CD4-positive, alpha-beta T cell (primary cell): ENCODE measurements at places on chromosomes 5 and 9.

- DNase-seq: no peak
Measured at GRCh38 chr9:122236681-122237080, 7.9 kb upstream of the LHX6 start.

GRCh38 chr5:142650060-142650459 lies 35.8 kb downstream of the FGF1 start:
- DNase-seq: no peak

DNA sequence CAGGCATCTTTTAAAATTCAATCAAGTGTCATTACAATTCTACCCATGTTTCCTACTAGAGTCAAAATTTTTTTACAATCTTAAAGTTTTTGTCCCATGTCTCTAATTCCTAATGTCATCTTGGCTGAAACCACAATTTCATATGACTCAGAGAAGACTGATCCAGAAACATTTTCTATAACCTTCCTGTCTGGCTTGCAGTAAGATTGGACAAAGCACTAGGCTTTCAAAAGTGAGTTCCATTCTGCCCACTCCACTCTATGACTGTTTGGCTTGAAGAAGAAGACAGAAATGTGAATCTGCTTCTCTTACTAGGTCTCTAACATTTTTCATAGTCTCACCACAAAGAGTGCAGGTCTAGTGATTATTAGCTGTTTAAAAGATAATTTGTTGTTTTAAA lies 88.8 kb downstream of the NR3C1 start:
- no peak for DNase-seq

DNA sequence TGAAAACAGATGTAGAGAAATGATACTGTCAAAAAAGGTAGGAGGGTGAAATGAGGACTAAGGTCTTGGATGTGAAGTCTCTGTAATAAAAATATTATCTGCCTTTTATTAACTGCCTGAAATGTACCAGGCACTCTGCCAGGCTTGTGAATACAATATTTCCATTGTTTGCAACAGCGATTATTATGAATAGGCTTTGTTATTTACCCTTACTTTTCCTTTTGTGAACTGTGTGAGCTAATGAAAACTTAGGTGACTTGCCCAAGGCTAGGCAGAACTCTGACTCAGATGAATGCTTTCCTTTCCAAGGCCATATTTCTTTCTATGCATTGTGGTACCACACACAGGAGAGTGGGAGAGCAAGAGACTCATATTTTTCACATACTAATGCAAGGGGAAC lies 204.1 kb downstream of the CDH12 start:
- DNase-seq: no peak

- DNase-seq: no peak
Measured at GRCh38 chr5:117559005-117559844, 984.6 kb upstream of the SEMA6A start.

GRCh38 chr5:13408616-13409015 lies 535.9 kb downstream of the DNAH5 start:
- DNase-seq: no peak

GRCh38 chr5:33445798-33446197 lies 5.0 kb downstream of the TARS1 start:
- DNase-seq: no peak
